Vagina (tissue), 2 donors: ENCODE measurements at places on chromosomes 11 and 22.

DNA sequence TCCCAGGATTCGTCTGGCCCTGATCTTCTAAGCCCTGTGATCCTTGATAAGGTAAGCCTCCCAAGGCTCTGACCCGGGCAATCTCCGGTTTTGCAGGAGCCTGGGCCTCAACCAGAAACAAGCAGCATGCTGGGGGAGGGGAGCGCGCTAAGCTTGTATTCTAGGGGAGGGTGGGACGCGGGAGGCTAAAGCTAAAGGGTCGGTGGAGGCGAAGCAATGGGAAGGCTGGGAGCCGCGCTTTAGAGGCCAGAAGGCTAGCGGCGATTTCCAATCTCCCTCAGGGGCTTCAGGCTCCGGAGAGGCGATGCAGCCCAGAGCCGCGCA, 753 bp downstream of the PTPN5 start:
- DNase-seq = no peak

DNA sequence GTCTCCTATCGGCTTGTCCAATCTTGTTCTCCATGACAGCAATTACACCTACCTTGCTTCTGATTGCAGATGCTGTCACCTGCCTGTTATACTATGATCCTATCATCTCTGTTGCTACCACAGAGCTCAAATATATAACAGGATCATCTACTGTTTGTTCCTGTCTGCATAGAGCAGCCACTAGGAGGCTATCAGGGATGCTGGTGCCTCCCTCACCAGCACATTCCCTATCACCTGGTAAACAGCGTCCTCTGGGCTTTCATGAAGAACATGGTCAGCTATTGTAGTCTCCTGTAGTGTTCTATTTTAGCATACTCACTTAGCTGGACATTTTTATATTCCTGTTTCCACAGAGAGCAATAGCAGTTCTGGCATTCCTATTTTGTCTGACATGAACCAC, 87.8 kb upstream of the FAT3 start:
- DNase-seq = no peak

GRCh38 chr11:19311308-19312030, 70.7 kb upstream of the E2F8 start:
- DNase-seq = no peak

- DNase-seq = no peak
Observed at GRCh38 chr22:26045860-26046259, 123.4 kb upstream of the SEZ6L start.

- no peak for DNase-seq
Observed at GRCh38 chr11:119433358-119433725, 10.4 kb upstream of the THY1 start.

GRCh38 chr11:1504581-1505290, 18.2 kb upstream of the MOB2 start:
- no peak for DNase-seq

DNA sequence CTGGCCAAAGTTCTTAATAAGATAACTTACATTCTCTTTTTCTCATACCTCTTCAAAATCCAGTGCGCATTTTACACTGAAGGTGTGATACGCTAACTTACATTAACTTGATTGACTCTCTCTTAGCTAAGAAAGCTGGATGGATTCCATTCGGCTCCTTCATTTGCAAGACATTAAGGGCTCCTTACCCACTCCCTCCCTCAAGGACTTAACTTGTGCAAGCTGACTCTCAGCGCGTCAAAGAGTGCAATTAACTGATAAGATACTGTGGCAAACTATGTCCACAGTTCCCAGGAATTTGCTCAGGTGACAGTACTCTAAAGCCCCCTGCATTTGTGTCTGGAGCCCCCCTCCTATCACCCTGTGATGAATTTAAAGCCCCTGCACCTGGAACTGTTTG, 6.4 kb upstream of the RFPL1 start:
- DNase-seq = peak; percentile 14

GRCh38 chr11:100546714-100547113, 140.4 kb upstream of the ARHGAP42 start:
- DNase-seq = no peak

DNA sequence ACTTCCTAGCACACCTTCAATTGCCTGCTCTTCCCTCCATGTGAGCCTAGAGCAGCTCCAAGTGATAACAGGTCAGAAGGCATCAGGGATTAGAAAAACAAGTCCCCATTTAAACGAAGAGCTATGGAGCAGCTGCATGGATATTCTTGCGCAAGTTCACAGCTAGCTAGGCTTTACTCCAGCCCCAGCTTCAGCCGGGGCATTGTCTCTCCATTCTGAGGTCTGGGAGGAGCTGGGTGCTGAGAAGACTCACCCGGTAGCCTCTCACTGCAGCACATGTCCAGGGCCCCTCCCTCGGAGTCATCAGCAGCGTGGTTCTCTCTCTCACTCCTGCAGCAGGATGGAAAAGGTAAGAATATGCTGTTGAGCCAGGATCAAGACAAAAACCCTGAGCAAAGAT, 26.0 kb downstream of the PTPN5 start:
- DNase-seq = no peak

DNA sequence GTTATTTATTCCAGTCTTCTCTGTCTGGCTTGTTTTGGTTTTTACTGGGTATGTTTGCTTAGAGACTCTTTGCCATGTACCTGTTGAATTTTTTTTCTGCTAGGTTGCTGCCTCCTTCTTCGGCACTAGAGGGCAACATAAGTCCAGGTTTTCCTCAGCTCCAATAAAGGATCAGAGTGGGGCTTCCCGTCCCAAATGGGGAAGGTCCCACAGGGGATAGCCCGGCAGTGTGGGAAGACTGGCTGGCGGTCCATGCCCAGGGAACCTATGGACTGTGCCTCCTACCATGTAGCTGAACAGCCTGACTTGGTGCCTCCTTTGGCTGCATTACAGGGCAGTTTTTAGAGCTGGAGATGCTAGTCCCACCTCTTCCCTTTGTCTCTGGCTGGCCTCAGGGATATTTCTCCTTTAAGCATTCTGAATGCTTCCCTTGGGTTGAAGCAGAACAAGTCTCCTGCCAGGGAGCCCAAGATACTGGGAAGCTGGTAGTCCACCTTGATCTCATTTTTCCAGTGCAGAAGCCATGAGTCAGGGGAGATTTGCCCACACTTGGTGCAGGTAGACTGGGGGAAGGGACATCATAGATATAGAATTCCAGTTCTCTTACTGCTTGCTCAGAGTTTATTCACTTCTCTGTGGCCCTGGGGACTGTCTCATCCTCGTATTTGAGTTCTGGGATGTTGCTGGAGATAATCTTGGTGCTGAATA, 60.2 kb downstream of the BRD1 start:
- no peak for DNase-seq

DNA sequence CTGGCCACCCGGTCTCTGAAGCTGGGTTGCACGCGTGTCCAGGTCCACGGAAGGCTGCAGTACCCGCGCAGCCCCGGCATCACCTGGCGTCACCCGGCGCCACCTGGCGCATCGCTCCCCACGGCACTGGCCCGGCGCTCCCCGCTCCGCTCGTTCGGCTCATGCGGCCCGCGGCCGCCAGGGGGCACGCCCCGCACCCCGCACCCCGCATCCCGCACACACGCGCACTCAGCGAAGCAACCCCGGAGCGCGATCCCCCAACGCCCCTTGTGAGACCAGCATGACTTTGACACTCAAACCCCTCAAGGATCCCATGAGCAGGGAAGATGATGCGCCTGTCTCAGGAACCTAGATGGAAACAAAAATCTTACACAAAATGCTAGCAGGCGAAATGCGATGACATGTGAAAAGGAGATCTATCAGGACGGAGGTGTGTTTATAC, 11.9 kb downstream of the B3GNT6 start:
- no peak for DNase-seq

- DNase-seq = no peak
Observed at GRCh38 chr11:100469835-100470234, 217.3 kb upstream of the ARHGAP42 start.

DNA sequence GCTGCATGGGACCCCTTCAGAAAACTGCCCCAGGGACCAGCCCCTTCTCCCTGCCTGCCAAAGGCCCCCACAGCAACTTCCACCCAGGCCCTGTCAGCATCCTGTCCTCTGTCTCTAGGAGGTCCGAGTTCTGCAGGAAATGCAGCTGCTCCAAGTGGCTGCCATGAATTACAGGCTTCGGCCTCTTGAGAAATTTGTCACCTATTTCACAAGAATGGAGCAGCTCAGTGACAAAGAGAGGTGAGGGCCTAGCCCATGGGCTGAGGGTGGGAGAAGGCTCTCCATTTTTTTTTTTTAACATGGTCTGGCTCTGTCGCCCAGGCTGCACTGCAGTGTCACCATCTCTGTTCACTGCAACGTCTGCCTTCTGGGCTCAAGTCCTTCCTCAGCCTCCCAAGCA, 7.3 kb downstream of the RGL4 start:
- no peak for DNase-seq

GRCh38 chr11:46413760-46414465, 22.3 kb upstream of the CHRM4 start:
- no peak for DNase-seq

GRCh38 chr11:72579816-72580641, 94.2 kb downstream of the PDE2A start:
- no peak for DNase-seq

GRCh38 chr11:111960916-111961315, 23.8 kb downstream of the DIXDC1 start:
- no peak for DNase-seq

- no peak for DNase-seq
Observed at GRCh38 chr11:92854952-92855351, 114.5 kb upstream of the MTNR1B start.

GRCh38 chr22:37025500-37026070, 6.0 kb downstream of the MPST start:
- no peak for DNase-seq

DNA sequence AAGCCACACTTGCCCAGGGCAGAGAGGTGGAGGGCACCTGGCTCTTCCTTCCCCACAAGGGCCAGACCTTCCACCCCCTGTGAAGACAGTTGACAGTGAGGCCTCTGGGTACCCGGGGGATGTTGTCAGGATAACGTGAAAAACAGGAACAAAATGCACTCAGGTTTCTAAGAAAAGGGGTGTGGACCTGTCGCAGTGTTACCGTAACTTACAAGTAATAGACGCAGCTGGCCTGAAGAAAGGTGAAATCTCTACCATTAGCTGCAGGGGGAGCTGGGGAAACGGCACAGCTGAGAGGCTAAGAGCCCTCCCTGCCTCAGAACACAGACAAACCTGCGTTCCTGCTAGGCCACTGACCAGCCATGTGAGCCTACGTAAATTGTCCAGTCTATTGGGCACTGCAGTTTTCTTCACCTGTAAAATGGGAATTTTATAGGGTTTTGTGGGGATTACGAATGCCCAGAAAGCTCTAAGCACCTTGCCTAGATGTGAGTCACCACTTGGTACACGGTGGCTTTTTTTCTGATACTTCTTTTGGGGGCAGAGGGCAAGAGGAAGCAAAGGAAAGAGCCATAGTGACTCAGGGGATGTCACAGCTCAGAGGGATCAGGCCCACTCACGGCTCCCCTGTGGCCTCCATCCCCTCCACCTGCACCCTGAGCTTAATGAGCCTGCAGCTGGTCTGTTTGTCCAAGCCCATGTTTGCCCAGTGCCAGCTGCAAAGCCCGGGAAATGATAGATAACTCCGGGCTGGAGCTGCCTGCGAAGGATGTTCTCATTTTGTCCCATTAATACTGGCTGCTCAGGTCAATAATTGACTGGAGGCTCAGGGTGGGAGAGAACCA, 18.4 kb upstream of the CABP7 start:
- DNase-seq = no peak

GRCh38 chr11:130710021-130710420, 206.3 kb downstream of the SNX19 start:
- no peak for DNase-seq

GRCh38 chr11:31412946-31413345, 43.3 kb downstream of the DNAJC24 start:
- DNase-seq = no peak

DNA sequence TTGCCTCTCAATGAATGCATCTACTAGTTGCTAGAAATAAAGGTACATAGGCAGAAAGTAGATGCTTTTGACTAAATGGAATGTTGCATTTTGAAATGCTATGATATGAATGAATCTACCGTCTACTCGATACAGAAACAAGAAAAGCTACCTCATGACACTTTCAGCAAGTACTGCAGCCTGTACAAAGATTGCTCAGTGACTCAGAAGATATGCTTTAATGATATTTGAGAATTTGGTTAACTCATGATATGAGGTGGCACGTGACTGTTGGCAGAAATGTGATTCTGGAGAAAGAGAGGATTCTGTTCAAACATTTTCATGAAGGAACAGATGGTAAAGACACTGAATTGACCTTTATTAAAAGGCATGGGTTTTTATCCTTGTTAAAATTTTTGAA, 76.0 kb downstream of the HSD17B12 start:
- DNase-seq = no peak

DNA sequence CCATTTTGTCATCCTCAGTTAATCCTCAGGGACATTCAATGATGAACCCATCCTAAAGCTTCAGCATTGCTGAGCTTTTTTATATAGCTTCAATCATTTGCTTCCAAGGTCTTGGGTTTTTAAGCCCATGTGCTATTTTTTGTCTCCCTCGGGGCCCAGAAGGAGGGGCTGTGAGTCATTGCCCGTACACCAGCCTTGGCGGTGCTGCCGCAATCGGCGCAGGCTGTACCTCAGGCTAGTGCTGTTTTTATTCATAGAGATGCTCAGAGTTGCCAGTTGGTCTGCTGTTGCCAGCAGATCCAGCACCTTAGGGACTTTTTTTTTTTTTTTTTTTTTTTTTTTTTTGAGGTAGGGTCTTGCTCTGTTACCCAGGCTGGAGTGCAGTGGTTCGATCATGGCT, 35.5 kb downstream of the ACO2 start:
- DNase-seq = no peak

GRCh38 chr22:44224166-44224565, 43.4 kb downstream of the PARVG start:
- DNase-seq = peak; percentile 28

- no peak for DNase-seq
Observed at GRCh38 chr22:36333644-36334043, 54.1 kb downstream of the MYH9 start.

GRCh38 chr22:24948356-24949202, 2.1 kb upstream of the LHFPL7 start:
- DNase-seq = no peak

- DNase-seq = no peak
Observed at GRCh38 chr22:50376085-50376651, 33.0 kb downstream of the PPP6R2 start.

DNA sequence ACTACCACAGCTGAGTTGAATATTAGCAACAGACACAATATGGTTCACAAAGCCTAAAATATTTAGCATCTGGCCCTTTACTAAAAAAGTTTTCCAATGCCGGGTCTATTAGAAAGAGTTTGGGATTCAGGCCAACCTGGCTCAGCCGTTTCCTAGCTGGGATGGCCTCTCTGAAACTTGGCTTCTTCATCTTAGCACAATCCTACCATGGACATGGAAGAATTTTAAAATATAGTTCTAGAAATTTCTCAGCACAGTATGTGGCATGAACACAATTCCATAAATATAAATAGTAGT, 103.8 kb downstream of the RRAS2 start:
- DNase-seq = no peak

GRCh38 chr11:89490981-89491690, at the start of gene NOX4:
NOX4 (minus strand) TSS chr11:89491375; CDS start chr11:89491246, 129 bp downstream.
- no peak for DNase-seq

GRCh38 chr22:49021131-49021925, 806.3 kb downstream of the BRD1 start:
- no peak for DNase-seq
